ENCODE measurements at places on chromosomes 6 and 20.

DNA sequence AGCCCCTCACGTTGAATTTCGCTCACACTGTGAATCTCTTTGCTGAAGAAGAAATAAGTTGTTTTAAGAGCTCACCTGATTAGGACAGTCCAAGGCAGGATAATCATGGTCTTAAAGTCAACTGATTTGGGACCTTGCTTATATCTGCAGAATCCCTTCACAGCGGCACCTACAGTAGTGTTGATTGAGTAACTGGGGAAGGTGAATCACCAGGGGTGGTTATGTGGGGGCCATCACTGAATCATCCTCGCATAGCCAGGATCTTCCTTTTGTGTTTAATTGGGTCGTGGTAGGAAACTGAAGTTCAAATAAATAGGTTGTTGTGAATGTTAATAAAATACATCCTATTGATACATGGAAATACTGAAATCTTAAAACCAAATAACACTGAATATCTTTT, 20.2 kb upstream of the MICA start:
- DNase-seq, result no peak

GRCh38 chr6:136440203-136440602, 110.0 kb downstream of the MAP7 start:
- DNase-seq, result no peak

DNA sequence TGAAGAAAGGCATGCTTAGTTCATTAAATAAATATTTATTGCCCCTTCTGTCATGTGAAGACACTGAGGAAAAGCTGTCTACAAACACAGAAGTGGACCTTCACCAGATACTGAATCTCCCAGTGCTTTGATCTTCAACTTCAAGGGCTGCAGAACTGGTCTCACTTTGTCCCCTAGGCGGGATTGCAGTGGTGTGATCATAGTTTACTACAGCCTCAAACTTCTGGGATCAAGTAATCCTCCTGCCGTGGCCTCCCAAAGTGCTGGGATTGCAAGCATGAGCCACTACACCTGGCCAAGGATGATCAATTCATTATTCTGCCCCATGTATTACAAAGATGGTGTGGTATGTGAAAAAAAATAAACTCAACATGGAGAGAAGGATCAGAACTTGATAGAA, 496.2 kb upstream of the HS3ST5 start:
- DNase-seq, result no peak

DNA sequence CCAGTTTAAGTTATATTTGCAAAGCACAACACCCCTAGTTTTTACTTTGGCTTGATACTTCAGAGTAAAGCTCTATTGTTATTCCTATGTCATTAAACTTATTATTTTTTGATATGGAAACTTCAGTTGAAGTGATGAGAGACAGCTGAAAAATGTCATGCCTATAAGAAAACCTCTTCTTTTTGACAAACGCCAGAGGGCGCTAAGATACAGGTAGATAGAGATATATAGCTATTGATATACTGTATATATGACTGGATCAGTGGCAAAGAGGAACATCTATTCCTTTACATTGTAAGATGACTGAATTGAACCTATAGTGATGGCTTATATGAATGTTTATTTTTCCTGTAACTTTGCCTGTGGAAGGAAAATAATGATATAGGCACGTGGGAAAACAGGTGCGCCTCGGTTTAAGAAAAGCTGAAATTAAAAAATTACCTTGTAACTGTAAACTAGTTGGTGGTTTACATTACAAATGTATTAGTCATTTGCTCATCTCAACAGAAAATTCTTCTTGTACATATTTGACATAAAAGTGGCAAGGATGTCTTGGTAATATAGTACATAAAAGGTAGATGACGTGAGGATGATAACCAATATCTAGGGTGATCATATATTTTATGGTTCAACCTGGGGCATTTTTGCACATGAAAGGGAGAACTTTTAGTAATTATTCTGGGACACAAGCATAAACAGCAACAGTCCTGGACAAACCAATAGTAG, 74.1 kb downstream of the LAMA4 start:
- DNase-seq, result peak; percentile 85

DNA sequence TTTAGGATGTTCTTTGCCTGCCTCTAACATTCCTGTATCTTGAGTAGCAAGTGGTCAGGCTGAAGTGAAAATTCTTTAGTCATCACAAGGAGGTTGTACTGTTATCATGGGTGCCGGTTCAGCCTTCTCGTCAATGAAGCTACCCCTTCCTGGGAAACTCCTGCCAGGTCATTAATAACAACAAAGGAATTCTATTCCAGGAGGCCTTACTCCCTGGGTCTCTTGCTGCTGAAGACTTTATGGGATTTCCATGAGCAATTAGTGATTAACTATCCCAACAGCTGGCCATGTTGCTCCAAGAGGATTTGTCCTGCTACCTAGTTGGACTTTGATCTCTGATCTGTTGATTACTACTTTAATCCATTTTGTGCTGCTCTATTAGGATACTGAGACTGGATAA, 62.7 kb upstream of the ELOVL5 start:
- no peak for DNase-seq

DNA sequence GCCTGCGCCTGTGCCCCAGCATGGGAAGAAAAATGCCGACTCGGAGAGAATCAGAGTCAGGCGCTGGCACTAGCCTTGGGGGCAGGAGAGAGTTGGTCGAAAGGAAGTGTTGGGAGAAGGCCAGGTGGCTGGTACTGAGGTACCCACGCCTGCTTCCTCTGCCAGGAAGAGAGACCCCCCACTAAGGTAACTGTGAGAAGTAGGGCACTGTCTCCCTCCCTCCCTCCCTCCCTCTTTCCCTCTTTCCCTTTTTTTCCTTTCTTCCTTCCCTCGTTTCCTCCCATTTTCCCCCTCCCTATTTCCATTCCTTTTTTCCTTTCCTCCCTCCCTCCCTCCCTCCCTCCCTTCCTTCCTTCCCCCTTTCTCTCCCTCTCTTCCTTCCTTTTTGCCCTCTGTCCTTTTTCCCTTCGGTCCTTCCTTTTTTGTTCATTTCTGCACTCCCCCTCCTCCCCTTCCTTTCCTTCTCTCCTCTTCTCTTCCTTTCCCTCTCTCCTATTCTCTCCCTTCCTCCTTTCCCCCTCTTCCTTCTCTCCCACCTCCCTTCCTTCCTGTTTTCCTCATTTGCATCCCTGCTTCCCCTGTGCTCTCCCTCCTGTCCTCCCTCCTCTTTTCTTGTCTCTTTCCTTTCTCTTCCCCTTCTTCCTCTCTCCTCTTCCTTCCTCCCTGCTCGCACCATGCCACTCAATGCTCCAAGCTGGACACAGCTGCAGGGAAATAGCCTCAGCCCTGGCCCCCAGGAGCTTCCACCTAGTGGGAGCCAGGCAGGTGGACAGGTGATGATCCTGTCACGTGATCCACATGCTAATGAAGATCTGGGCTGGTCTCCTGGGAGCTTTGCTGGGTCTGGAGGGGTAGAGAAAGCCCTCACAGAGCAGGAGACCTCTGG, 148.0 kb downstream of the DHX35 start:
- no peak for DNase-seq

GRCh38 chr6:44278774-44279697, 8.8 kb downstream of the TMEM151B start:
- DNase-seq, result no peak

DNA sequence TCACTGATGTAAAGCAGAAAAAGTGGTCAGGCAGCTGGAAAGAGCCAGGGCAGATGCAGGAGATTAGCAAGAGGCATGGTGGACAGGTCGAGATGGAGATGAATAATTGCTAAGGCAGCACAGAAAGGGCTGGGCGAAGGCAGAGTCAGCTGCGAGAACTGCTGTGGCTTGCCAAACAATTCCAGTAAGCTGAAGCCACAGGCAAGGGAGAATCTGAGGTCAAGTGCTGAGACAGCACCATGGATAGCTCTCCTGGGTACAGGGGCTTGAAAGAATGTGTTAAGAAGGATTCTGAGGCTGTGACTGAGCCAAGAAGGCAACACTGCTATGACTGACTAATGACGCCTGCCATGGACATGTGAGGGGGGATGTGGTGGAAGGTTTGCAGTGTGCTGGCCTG, 220.8 kb upstream of the FOXA2 start:
- DNase-seq, result peak; percentile 90

DNA sequence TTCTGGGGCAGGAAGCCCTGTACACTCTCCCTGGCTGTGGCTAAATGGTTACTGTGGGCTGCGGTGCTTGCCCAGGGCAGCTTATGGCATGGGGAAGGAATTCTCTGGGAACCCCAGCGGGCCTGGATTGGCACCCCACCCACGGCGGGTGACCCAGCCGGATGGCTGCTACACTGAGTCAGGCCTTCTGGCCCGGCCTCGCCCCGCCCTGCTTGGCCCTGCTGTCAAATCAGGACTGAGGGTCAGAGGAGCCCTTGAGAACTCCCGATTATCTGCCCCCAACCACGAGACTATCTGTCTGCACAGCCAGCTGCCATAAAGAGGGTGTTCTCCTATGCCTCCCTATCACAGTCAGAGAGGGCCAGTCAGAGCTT, 7.3 kb upstream of the ITPR3 start:
- no peak for DNase-seq

DNA sequence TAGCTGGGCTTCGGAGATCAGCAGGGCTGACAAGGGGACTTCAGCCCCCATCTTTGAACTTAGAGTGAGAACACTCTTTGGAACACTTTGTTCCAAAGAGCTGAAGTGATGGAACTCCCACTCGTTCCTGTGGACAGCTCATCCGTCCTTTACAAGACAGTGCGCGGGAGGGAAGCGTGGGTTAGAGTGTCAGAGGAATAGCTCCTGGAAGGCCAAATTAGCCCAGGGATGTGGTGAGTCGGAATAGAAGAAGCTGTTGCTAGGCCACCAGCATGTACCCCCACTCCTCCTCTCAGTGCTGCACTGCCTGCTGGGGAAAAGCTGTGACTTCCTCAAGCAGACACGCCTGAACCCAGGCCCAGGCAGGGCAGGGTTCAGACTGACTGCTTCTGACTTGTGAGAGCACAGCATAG, 1.7 kb downstream of the SDCBP2 start:
- no peak for DNase-seq

- DNase-seq, result no peak
Measured at GRCh38 chr6:166761801-166762200, 134.8 kb upstream of the RPS6KA2 start.

GRCh38 chr6:47701363-47701762, 3.0 kb downstream of the ADGRF4 start:
- no peak for DNase-seq

DNA sequence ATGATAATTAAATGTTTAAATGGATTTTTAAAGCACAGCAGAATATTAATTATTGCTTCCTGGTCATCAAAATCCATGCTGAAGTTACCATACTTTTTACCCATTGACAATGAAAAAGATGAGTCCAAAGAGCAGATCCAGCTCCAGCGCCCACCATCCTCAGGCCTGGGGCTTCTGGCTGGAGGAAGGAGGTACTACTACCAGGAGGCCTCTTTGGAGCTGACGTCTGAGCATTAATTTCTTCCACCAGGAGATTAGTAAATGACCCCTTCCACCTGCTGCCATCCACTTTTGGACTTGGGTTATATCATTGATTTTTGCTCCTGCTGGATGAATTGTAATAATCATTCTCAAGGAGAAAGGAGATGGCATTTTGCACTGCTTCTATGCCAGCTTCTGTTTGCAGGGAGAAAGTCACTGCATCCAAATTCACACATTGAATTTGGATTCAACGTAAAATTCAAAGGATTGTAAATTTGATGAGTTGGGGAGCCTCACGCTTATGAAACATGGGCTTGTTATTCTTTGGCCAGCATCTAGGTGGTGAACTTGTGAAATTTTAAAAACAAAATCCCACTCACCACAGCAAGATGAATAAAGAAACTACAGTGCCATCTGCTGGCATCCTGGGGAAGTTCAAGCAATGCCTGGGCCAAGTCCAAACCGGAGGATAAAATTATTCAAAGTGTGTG, 121.8 kb downstream of the SASH1 start:
- DNase-seq, result peak; percentile 79

GRCh38 chr6:56756219-56756789, 113.6 kb upstream of the DST start:
- no peak for DNase-seq

DNA sequence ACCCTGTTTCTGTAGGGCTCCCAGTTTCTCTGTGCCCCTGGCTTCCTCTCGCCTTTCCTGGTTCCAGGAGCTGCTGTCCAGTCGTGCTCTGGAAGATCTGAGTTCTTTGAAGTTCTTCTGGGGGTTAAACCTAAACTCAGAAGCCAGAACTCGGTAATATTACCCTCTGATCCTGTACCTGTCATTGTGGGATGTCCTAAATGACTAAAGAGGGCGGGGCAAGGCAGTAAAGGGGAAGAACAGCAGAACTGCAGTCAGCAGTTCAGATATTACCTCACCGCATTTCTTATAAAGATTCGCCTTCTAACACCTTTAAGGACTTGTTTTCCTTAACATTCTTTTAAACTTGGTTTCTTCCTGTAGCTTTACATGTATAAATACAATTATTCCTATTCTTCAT, 63.9 kb downstream of the FAM120B start:
- DNase-seq, result no peak

GRCh38 chr6:40891686-40892085, 147.3 kb downstream of the UNC5CL start:
- no peak for DNase-seq

DNA sequence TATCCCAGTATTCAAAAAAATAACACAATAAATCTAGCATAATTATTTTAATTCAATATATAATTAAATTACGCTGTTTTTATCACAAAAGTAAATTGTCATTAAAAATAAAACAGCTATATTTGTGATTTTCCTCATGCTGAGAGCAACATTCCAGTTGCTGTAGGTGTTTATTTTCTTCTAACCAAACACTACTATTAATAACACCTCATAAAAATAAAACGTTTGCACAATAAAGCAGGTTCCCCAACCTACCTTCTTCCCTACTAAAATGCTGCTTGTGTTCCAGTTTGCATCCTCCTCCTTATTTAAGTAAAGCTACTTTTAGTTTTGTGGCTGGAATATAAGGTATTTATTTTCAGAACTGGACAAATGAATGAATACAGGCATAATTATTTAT, 108.2 kb upstream of the LGSN start:
- DNase-seq, result no peak

- no peak for DNase-seq
Measured at GRCh38 chr20:46354207-46354555, 45.9 kb upstream of the CDH22 start.

- DNase-seq, result no peak
Measured at GRCh38 chr20:55649254-55649653, 356.1 kb downstream of the CBLN4 start.

DNA sequence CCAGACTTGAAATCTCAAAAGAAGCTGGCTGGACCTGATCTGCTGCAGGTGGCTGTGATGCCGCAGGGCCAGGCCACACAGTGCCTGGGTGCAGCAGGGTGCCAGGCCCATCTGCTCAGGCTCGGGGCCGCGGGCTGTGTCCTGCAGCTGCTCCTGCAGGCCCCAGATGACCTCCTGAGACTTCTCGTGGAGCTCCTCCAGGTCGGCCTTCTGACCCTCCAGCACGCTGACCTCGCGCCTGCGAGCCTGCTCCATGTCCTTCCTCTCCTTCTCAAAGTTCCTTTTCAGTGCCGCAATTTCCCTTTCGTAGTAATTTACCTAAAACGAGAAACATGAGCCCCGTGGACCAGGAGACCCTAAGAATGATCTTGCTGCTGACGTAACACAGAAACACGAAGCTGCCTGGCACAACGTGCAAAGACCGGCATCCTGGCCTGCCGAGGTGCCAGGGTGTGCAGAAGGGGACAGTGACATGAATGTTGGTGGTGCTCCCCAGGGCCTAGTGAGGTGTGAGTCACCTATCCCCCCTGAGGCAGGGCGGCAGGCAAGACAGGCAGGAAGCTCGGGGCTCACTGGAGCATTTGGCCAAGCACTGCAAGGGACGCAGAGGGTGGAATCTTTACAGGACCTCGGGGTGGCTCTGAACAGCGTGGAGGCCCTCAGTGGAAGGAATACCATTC, 71.6 kb downstream of the GINS1 start:
- no peak for DNase-seq

GRCh38 chr6:65667916-65668656, 38.9 kb downstream of the EYS start:
- no peak for DNase-seq

- peak; percentile 27 for DNase-seq
Measured at GRCh38 chr6:112690497-112691202, 343.5 kb downstream of the RFPL4B start.
